ENCODE measurements at places on chromosomes 12 and 14.

GRCh38 chr14:79502751-79503148 is 708.6 kb downstream of the DIO2 start:
- no peak for DNase-seq

GRCh38 chr12:131619736-131620506 is 91.0 kb upstream of the SFSWAP start:
- no peak for DNase-seq

GRCh38 chr12:88328090-88328489 is 186.0 kb downstream of the TMTC3 start:
- no peak for DNase-seq

GRCh38 chr12:18123707-18124106 is 33.7 kb upstream of the RERGL start:
- DNase-seq, result no peak

DNA sequence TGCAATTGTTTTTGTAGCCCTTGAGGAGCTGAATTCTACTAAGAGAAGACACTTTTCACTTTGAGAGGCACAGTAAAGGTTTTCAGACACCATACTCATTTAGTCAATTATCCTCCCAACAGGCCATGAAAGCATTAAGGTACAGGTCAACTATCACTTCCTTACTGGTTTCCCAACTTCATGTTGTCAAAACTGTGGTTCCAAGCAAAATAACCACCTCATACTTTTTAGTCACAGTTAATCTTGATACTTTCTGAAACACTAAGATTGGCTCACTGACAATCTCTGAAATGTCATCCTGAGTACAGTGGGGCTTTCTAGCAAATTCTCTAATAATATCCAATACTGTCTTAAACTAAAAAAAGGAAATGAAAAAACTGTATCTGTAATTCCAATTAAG is 71.7 kb downstream of the SLC2A13 start:
- no peak for DNase-seq

- no peak for DNase-seq
Observed at GRCh38 chr12:57724936-57725740, 13.4 kb downstream of the AGAP2 start.

GRCh38 chr12:62860501-62861411 is 74.2 kb downstream of the PPM1H start:
- DNase-seq, result no peak

- no peak for DNase-seq
Observed at GRCh38 chr12:114916541-114916940, 232.6 kb upstream of the TBX3 start.

DNA sequence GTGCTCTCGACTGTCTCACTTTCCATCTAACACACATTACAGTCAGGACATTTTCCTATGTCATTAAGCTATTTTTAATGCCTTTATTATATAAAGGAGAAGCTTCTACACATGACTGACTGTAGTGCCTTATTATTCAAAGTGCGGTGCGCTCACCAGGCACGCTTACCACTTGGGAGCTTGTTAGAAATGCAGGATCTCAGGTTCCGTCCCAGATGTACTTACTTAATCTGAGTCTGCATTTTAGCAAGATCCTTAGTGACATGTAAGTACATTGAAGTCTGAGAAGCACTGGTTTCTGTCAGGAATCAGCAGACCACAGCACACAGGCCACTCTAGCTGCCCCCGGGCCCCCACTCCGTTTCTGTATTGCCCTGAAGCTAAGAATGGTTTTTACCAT is 44.7 kb upstream of the MDM1 start:
- no peak for DNase-seq

DNA sequence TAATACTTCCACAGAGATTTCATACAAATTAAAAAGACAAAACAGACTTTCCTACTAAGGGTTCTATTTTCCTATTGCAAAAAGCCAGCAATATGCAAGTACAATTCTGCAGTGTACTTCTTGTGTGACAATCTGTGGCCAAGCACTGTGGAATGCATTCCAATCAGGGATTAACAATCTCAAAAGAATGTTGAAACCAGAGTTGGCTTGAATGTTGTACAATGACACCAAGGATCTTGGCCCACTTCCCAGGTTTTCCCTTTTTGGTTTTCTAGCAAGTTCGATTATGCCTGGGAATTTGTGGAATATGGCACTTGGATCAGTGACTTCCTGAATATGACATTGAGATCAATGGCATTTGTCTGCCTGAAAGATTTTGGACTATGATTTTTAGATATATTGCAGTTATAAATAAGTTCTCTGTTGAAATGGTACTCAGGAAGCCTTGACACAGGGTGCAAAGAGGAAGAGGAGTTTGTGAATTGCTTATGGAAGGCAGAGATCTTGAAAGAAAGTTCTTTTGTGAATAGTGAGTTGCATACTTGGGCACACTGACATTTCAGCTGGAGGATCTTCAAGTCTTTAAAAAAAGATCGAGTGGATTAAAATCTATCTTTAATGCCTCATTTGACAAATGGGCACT is 81.4 kb upstream of the FERMT2 start:
- no peak for DNase-seq

DNA sequence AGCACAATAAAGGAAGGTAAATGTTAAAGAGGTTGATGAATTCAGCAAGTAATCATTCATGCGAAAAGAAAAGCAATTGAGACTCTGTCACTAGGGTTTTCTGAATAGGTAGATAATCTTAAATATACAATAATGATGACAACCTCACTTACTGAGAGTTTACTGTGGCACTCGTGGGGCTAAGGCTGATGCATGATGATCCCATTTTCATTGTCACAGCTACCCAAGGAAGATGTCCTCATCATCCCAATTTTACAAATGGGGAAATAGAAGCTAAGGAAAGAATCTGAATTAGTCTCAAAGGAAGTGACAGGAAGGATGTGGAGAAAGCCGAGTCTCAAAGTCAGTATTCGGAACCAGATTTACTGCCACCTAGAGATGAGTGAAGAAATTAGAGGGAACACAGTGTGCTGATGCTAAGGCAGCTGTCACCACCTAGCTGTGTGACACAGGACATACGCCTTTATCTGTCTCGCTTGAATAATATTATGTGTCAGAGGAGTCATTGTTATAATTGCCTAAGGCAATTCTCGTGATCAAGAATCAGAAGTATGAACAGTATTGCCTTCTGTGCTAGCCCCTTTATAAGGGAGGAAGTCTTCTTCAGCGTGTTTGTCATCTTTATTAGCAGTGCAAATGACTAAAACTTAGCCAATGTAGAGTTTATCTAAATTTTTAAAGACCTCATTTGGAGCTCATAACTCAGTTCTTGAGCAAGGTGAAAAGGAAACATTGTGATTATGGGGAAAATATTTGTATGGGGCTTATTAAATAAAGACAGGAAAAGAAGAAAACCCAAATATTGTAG is 63.2 kb downstream of the ERGIC2 start:
- DNase-seq, result no peak

DNA sequence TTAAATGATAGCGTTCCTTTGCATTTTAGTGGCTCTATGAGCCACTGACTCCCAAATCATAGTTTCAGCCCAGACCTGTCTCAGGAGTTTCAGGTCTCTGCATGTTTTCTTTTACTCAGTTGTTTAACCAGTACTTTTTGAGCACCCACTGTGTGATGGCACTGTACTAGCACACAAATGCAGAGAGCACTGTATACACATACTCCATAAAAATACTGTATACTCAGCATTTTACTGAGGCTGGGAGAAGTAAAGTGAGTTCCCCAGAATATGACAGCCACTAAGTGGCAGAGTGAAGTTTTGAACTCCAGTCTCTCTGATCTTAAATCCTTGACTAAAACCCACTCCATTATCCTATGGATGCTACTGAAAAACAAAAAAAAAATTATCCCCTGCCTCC is 76.0 kb upstream of the HSPB8 start:
- no peak for DNase-seq
